ENCODE measurements at places on chromosomes 1 and 21. TPM values are rescaled to one million over a fixed set of nuclear protein-coding genes. Genes with fewer than 3 reads are reported as not detected.

GRCh38 chr1:2070800-2071530 lies 20.8 kb downstream of the PRKCZ start:
- no peak for DNase-seq

DNA sequence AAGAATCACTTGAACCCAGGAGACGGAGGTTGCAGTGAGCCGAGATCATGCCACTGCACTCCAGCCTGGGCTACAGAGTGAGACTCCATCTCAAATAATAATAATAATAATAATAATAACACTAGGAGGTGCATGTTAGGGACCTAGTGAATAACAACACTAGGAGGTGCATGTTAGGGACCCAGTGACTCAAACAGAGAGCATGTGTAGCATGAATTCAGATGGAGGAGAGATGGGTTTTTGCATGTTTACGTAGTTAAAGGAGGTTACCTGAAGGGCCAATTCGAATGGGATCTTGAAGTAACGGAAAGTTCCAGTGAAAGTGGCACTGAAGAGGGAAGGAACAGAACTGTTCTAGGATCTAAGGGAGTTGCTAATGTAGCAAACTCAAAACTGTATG lies 7.1 kb upstream of the KCNK1 start:
- DNase-seq = no peak

DNA sequence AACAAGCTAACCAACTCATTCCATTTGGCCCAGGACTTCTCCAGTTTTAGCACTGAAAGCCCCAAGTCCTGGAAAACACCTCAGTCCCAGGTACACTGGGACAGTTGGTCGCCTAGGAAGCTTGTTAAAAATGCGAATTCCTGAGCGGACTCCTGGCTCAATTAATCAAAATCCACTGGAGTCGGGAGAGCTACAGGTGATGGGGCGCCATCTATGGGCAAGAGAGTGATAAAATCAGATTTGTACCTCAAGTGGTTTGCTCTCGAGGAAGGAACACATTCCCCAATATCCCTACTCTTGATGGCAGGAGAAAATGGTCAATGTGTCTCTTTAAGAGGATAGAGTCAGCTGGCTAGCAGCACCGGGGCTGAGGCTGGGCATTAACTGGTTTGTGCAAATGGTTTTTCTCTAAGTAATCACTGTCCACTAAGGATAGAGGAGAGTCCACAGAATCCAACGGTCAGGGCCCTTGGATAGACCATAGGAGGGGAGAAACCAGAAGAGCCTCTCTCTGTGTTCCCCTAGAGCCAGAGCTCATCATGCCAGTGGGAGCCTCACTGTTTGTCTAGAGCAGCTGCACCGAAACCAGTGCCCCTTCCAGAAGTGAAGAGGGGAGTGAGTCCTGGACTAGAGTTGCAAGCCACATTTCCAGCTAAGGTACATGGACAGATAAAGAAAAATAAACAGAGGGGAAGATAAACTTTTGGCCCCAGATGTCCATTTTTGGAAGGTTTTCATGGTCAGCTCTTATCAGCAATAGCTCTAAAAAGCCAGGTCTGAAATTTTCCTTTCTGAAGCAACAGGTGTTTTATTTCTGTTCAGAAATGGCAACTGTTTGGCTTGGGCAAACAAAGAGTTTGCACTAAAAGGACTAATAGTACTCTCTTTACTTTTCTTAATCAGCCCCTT lies 148.5 kb downstream of the TENT5C start:
- DNase-seq = no peak

GRCh38 chr1:227072991-227073390 lies 132.9 kb downstream of the COQ8A start:
- no peak for DNase-seq

GRCh38 chr1:60732977-60733401 lies 349.4 kb upstream of the NFIA start:
- DNase-seq = no peak

- DNase-seq = no peak
These were observed 34.0 kb downstream of the KCNJ15 start for GRCh38 chr21:38290809-38291208.

DNA sequence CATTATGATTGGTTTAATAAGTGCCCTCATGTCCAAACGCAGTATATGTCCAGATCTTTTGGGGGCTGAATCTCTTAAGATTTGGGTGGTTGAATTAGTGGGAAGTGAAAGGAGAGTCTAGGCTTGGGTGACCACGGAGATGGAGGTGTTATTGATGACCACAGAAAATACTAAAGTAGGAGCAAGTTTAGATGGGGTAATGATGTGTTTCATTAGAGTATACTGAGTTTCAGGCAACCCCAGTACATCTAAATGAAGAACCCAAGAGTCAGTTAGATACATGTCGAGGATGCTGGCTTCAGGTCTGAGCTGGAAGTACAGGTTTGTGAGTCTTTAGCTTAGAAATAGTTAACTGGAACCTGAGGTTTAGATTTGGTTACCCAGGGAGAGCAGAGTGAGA lies 6.5 kb upstream of the ZZZ3 start:
- DNase-seq = no peak

The LINGO4 gene
- not detected for total RNA-seq
